ENCODE measurements at places on chromosomes 13 and 19. TPM values are rescaled to one million over a fixed set of nuclear protein-coding genes. Genes with fewer than 3 reads are reported as not detected.

Gene DEDD2
- total RNA-seq, result 17.5 TPM

Gene UNC13A
- 0.08 TPM for total RNA-seq

Gene HCN2
- total RNA-seq, result 20.1 TPM

Gene CBARP
- 1.8 TPM for total RNA-seq

DNA sequence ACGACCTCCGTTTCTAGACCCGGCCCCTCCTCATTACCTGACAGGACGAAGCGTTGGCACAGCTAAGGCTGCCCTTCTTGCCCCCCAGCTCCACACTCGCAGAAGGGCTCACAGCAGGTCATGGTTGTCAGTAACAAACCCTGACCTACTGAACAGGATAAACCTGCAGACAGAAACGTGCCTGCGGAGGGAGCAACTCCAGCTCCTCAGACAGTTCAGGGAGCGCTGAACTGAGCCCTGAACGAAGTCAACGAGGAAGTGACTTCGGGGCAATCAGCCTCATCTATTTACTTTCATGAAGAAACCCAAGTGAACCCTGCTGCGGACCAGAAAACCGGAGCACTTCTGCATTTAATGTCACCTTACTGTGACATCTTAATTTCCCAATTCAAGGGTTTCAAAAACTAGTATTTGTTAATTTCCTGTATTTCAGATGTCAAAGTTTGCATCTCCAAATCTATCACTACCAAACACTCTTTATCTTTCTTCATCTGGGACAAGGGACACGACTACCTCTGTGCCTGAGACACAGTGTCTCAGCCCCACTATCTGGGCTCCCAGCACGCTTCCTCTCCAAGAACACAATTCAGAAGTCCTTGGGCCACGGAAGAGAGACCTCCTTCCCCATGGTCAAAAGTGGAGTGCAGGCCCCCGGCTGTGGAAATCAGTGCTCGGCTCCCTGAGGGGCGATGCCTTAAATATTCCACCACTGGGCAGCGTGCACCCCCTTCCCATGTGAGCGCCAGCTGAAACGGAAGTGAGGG, 40.2 kb downstream of the CARS2 start:
- no peak for DNase-seq

GRCh38 chr13:91346850-91347201, 661 bp upstream of the MIR17HG start:
- DNase-seq, result no peak

- DNase-seq, result no peak
Measured at GRCh38 chr13:67736646-67737420, 506.7 kb upstream of the PCDH9 start.

DNA sequence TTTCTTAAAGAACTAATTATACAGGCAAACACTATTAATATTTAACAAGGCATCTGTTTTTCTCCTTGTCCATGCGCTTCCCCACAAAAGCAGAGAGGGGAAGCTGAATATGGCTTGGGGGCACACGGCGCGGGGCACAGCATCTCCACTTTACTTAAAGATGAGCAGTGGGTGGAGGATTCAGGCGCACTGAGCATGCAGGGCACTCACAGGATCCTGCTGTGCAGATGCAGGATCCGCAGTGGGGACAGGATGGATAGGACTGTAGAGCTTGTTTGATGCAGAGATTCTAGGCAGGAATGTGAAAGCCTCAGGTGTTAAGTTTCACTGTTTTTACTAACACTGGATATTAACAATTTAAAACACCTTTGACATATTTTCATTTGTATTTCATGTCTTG, 43.3 kb downstream of the ATP11A start:
- DNase-seq, result no peak

GRCh38 chr19:16363133-16363851, 38.7 kb downstream of the KLF2 start:
- DNase-seq, result no peak

DNA sequence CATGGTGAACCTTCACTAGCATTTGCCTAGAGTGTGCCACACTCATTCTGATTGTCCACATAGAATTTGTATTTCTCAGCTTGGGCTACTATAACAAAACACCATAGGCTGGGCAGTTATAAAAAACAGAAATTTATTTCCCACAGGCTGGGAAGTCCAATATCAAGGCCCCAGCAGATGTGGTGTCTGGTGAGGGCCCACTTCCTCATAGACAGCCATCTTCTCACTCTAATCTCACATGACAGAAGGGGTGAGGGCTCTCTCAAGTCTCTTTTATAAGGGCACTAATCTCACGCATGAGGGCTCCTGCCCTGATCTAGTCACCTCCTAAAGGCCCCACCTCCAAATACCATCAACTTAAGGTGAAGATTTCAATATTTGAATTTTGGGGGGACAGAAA, 53.6 kb downstream of the LRRC63 start:
- DNase-seq, result no peak

DNA sequence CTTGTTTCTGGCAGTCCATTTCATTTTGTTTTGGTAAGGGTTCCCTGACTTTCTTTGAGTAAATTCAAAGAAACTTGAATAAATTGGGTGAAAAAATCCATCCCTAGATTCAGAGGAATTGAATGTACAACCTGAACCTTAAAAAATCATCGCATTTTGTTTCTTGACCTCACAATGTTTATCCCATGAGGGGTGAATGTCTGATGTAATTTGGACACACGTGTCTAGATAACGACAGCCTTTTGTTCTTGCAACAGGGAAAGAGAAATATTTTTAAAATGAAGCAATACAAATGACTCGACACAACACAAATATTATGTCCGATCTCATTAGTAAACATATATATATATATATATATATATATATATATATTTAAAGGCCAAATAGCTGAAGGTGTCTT, 453.2 kb upstream of the ATXN8OS start:
- DNase-seq, result no peak

GRCh38 chr13:110499621-110500281, 61.8 kb downstream of the RAB20 start:
- DNase-seq, result no peak

- no peak for DNase-seq
Measured at GRCh38 chr19:11710313-11710712, 28.4 kb downstream of the ZNF823 start.

- DNase-seq, result no peak
Measured at GRCh38 chr13:79171141-79172061, 234.7 kb downstream of the RBM26 start.

GRCh38 chr13:38777347-38778119, 90.7 kb downstream of the FREM2 start:
- DNase-seq, result no peak

DNA sequence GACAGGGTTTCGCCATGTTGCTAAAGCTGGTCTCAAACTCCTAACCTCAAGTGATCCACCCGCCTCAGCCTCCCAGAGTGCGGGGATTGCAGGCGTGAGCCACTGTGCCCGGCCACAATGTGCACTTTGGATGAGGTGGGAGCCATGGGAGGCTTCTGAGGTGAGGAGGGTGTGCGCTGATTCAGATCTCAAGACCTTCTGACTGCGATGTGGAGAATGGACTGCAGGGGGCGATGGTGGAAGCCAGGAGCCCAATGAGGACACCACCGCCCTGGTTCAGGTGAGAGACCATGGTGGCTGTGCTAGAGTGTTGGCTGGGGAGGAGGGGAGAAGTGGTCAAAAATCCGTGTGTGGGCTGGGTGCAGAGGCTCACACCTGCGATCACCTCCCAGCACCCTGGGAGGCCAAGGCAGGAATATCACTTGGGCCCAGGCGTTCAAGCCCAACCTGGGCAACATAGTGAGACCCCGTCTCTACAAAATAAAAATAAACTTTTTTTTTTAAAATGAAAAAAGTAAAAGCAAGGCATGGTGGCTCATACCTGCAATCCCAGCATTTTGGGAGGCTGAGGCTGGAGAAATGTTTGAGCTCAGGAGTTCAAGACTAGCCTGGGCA, 5.6 kb downstream of the INAFM1 start:
- DNase-seq, result no peak

GRCh38 chr13:97932647-97933046, 20.8 kb upstream of the IPO5 start:
- DNase-seq, result no peak

Data from heart left ventricle (tissue), 16 donors.